ENCODE measurements at places on chromosomes 11 and 22.
A peak's percentile ranks its signal among the peaks of the same experiment; 100 is the strongest.

- DNase-seq: no peak
These were observed 81.1 kb upstream of the CHRM4 start for GRCh38 chr11:46472662-46472994.

DNA sequence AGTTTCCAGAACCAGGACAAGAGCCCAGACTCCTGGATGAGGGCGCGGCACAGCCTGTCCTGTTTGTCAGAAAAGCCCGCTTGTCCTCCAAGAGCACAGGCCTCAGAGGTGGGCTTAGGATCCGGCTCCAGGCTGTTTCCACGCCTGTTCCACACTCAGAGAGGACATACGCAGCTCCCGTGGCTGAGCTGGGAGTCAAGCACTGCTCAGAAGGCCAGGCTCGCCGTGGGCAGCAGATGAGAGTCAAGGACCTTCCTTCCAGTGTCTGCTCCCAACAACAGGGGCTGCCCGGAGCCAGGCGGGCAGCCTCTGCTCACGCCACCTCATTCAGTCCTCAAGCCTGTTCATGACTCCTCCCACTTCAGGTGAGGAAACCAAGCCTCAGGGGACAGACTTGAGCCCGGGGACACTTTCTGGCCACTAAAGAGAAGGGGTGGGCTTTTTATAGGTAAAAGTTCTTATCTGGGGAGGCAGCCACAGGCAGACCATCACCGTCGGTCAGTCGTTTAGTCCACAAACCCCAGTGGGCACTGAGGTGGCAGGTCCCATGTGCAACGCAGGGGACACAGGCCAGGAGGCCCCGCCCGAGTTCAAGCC, 3.8 kb downstream of the CYB5R3 start:
- no peak for DNase-seq

- DNase-seq: peak; percentile 54
These were observed 7.0 kb downstream of the CD81 start for GRCh38 chr11:2383852-2384804.

- DNase-seq: no peak
These were observed 22.0 kb downstream of the RSPH14 start for GRCh38 chr22:23119494-23120414.

GRCh38 chr22:23514322-23515038, 65.6 kb downstream of the IGLL1 start:
- DNase-seq: no peak

GRCh38 chr11:63961608-63962412, 12.6 kb upstream of the COX8A start:
- peak; percentile 52 for DNase-seq

DNA sequence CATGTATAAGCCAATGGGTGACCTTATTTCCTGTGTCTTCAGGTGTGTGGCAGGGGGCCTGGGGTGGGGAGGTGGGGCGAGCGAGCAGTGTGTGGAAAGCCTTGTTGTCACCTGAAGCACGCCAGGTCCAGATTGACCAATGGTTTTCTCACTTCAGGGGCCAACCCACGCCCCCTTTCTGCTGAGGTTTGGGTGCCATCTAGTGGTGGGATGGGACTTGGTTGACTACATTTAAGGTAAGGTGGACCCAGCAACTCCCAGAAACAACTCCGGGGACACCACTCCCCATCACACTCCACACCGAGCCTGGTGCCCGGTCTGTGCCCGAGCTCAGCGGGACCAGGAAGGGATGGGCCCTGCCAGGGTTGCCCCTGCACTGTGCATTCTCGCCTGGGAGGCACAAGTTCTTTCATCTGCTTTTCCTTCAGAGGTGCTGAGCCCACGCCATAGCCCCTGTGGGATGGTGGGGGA, 40.0 kb downstream of the TPCN2 start:
- peak; percentile 92 for DNase-seq

GRCh38 chr11:119087747-119088241, 3.1 kb downstream of the HMBS start:
- DNase-seq: no peak

DNA sequence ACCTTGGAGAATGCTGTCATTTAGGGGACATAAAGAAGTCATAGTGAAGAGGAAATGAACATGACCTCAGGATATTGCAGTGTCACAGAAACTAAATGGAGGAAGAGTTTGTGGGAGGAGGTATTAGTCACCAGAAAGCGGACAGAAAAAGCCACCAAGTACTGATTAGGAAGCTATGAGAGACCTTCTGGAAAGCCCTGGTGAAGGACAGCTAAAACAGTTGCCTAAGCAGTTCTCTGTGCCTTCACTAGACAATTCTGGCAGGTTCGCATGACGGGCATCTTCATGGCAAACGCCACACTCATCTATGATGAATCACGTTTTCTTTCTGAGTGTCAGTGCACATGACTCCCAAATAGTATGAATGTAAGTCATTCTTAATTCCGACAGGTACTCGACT, 325.8 kb downstream of the C11orf87 start:
- no peak for DNase-seq

GRCh38 chr11:85724748-85725465, 38.9 kb upstream of the CCDC89 start:
- DNase-seq: no peak

DNA sequence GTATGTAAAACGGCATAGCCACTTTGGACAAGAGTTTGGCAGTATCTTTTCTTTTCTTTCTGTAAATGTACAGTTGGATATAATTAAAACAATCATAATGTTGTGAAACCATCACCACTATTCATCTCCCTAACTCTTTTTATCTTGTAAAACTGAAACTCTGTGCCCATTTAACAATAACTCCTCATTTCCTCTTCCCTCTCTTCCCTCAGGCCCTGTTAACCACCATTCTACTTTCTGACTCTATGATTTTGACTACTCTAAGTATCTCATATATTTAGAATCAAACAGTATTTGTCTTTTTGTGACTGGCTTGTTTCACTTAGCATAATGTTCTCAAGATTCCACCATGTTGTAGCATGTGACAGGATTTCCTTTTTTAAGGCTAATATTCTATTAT, 10.2 kb downstream of the SCUBE2 start:
- no peak for DNase-seq

- no peak for DNase-seq
These were observed 39.5 kb upstream of the ADA2 start for GRCh38 chr22:17258788-17259148.

GRCh38 chr22:38271927-38272372, 860 bp downstream of the TMEM184B start:
- DNase-seq: peak; percentile 85

DNA sequence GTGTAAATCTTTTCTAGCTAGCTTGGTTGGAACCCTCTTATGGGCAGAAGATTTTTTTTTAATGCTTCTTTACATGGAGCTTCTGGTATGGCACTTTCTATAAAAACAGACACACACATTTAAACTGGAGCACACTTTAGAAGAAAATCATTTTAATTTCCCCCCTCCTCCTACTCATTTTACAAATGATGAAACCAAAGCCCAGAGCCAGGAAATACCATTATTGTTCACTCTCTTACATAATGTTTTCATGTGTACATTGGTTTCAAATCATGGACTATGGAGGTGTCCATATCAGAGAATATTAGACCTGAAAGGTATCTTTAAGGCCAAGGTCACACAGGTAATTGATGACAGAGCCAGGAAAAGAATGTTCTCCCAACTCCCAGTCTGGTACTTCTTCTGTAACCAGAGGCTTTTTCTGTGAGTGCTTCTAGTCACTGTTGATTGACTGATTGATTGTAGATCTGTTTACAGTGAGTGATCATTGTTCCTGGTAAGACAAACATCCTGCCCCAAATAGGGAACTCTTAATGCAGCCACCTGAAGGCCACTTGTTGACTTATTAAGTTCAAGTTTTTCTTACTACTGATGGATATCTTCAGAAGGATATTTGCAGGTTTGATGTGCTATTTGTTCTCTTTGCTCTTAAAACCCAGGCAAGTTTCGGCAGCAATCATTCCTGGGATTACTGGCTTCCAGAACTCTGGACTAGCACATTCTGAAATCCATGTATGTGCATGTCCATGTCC, 26.8 kb upstream of the ME3 start:
- no peak for DNase-seq

GRCh38 chr22:33919391-33920196, 682 bp downstream of the LARGE1 start:
- DNase-seq: peak; percentile 58

DNA sequence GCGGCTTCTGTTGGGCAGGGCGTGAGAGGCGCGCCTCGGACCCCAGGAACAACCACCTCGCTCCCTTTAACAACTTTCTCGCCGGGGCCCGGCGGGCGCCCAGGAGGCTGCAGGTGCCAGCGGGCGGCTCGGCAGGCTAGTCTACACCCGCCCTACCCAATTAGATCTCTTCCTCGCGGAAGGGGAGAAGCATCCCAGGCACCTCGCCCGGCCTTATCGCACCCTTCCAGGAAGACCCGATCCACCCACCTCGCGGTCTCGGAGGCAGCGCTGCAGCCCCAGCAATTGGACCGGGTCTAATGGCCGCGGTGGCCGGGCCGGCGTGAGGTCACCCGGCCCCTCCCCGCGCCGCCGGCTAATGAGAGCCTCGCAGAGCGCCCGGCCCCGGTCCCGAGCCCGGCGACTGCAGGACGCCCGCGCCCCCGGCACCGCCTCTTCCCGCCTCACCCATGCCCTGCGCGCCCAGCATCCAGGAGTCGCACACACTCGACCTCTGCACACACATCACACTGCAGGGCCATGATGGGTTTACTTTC, at the start of gene PLAAT3:
Gene PLAAT3, minus strand, starts transcription at position 298 of the 536 bp plus-strand sequence. CDS start 419 bp downstream, outside the sequence.
- DNase-seq: peak; percentile 70

DNA sequence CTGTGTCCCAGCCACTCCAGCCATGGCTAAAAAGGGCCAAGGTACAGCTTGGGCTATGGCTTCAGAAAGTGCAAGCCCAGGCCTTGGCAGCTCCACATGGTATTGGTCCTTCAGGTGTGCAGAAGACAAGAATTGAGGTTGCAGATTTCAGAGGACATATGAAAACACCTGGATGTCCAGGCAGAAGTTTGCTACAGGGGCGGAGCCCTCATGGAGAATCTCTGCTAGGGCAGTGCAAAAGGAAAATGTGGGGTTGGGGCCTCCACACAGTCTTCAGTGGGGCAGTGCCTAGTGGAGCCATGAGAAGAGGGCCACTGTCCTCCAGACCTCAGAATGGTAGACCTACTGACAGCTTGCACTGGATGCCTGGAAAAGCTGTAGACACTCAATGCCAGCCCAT, 1074.1 kb downstream of the JRKL start:
- DNase-seq: no peak

DNA sequence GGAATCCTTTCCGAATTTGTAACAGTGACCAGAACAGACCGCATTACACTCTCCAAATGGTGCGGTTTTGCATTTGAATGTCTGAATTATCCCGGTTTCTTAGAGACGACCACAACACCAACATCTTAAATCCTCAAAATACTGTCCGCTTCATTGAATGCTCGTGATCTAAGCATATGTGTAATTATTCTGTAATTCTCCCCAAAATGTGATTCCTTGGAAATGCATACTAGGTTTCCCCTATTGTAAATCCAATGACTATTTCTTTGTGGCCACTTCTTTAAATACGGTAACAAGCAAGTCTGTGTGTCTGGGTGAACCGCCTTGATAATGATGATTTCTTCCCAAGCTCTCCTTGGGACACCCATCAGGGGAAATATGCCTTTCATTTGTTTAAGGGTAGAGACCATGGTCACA, 87.3 kb upstream of the DBX1 start:
- DNase-seq: no peak

DNA sequence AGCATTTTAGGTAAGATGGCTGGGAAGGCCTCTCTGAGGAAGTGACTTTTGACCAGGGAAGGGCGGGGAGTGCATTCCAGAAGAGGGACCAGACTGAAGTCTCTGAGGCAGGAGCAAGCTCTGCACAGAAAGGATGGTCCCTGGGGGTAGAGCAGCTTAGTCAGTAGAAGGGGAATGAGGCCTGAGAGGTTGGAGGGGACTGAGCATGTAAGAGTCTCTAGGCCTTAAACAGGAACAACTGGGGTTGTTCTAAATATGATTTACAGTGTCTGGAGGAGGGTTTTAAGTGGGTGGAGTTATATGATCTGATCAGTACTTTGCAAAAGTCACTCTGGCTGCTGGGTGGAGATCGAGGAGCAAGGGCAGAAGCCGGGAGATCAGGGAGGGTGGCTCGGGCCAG, 31.7 kb upstream of the TEF start:
- DNase-seq: no peak

DNA sequence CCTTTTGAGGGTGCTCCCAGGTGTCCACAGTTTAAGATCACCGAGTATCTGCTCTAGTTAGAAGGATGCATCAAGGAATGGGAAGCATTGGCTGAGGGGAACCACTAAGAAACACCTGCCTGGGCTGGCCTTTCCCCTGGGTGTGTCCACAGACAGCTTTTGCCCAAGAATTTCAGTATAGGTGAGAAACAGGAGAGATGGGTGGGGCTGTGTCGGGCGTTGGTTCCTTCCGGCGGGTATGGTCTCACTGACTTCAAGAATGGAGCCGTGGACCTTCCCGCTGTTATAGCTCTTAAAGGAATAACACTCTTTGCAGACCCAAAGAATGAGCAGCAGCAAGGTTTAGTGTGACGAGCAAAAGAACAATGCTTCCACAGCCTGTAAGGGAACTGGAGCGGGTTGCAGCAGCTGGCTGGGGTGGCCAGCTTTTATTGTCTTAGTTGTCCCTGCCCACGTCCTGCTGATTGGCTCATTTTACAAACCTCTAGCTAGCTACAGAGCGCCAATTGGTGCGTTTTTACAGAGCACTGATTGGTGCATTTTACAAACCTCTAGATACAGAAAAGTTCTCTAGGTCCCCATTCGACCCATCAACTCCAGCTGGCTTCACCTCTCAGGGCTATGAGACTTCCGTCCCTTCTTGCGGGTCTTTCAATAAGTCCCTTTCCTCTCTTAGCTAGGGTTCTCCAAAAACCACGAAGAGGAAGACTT, 2.4 kb downstream of the FADS1 start:
- peak; percentile 47 for DNase-seq

DNA sequence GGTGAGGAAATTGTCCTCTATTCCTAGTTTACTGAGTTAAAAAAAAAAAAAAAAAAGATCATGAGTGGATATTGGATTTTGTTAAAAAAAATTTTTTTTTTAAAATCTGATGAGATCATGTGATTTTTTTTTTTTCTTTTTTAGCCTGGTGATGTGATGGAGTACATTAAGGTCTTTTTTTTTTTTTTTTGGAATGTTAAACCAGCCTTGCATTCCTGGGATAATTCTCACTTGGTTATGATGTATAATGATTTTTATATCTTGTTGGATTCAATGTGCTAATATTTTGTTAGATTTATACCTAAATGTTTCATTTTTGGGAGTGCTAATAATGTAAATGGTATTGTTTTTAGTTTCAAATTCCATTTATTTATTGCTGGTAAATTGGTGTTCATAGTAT, 43.3 kb downstream of the DDX10 start:
- no peak for DNase-seq
